T follicular helper cell (primary cell): ENCODE measurements at places on chromosomes 11 and 22.

DNA sequence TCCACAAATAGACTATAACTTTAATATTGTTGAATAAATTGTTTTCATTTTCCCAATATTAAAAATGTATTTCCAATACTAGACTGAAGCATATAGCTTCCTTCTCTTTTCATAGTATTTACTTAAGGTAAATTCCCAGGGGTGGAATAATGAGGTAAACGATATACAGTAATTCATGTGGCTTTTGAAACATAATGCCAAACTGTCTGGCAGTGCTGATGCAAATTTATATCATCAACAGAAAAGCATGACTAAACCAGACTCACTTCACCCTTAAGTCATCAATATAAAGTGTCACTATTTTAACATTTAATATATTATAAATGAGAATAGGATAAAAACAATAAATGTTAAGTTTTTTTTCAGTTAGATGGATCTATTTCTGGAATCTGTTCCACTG, 13.6 kb downstream of the C2CD3 start:
- DNase-seq = no peak

GRCh38 chr11:70378506-70379134, 19.7 kb upstream of the CTTN start:
- DNase-seq = no peak

GRCh38 chr11:61694946-61695706, 14.9 kb downstream of the DAGLA start:
- no peak for DNase-seq

- no peak for DNase-seq
Observed at GRCh38 chr11:78414321-78415051, 3.1 kb downstream of the GAB2 start.

- DNase-seq = no peak
Observed at GRCh38 chr11:2131371-2132236, 7.6 kb downstream of the IGF2 start.

GRCh38 chr11:13667245-13667644, 1.2 kb upstream of the FAR1 start:
- DNase-seq = no peak
